ENCODE measurements at places on chromosomes 5 and 9.

DNA sequence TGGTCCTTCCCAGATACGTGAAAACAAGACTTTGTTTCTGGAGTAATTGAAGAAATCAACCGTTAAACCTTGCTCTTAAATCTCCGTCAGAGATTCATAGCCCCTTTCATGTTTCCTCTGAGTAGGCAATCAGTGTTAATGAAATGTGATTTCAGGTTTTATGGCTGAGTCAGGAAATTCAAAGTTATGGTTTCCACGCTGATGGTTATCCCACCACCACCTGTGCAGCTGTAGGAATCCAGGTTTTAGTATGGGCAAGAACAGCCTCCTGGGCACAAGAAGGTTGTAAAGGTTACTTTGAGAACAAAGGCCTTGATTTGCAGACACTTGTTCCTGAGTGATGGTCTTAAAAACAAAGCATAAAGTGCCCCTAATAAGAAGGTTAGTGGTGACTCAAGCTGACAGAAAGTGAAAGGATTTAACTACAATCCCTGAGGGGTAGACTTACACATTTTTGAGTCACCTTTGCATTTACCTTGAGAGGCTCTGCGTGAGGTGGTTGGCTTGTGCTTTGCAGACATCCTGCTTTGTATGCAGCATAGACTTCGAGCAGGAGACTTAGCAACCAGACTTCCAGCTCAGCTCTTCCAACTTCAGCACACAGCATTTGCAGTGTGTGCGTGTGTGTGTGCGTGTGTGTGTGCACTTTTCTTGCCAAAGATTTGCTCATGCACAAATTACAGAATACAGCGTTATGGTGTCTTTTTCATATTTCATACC lies 159.6 kb downstream of the TLE4 start:
- DNase-seq: no peak

- DNase-seq: peak; percentile 6
Observed at GRCh38 chr9:79289856-79290255, 281.9 kb upstream of the TLE4 start.

DNA sequence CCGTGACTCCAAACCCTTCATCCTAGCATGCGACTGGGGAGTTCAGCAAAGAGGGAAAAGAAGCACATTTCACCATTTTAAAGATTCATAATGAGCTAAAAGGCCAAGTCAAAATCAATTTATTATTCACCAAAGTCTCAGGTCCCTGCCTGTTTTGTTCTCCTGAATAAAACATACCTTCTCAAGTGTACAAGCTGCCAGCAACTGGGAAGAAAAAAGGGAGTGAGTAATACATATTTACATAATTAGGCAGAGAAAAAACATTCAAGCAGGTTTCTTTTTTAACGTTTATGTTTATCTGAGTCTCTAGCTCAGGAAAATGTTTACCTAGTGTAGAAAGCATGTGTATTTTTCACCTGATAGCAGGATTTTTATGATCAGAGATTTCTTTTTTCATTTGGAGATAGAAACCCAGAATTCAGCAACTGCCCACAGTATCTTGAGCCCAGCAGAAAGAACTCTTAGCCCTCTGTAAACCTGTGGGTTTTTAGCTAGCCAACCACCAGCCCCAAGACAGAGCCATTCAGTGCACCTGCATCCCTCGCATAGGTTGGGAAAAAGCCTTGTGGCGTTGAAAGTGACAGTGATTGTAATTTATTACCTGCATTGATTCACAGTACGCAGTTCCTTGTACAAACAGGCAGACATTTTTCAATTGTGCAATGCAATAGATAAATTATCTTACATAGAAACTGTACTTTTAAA lies 117.9 kb upstream of the GRIA1 start:
- DNase-seq: no peak

GRCh38 chr5:156473269-156473908 lies 146.4 kb downstream of the SGCD start:
- peak; percentile 66 for DNase-seq

- no peak for DNase-seq
Observed at GRCh38 chr9:104313396-104314110, 190.5 kb upstream of the OR13F1 start.

DNA sequence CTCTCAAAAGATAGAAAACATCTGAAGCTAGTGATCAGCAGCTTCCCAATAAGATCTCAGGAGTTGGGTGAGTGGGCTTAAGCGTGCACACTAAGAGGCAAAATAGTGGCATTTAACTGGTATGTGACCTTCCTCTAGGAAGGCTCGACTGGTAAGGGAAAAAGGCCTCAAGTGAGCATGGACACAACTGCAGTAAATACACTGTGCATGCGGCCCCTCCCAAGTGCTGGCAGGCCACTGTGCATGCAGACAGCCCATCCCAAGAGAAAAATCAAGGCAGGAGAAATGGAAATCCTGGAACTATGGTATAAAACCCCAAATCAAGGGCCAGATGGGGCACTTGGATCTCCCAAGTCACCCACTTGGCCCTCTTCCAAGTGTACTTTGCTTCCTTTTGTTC lies 112.7 kb downstream of the SMC2 start:
- no peak for DNase-seq

DNA sequence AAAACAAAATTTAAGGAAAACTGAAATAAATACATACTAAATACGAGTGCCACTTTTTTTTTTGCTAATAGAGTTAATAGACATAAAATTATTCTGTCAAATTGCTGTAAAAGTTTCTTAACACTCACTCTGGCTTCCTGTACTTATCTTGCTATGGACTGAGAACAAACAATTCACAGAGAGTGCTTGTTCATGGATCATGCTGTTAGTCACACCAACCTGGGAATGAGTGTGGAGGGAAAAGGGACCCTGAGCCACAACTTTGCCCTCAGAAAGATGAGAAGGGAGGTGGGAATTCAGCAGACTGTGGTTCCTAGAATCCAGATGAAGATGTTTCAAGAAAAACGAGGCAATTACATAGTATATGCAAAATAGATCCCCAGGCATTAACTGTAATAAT lies 246.9 kb downstream of the FBXL7 start:
- DNase-seq: peak; percentile 39

DNA sequence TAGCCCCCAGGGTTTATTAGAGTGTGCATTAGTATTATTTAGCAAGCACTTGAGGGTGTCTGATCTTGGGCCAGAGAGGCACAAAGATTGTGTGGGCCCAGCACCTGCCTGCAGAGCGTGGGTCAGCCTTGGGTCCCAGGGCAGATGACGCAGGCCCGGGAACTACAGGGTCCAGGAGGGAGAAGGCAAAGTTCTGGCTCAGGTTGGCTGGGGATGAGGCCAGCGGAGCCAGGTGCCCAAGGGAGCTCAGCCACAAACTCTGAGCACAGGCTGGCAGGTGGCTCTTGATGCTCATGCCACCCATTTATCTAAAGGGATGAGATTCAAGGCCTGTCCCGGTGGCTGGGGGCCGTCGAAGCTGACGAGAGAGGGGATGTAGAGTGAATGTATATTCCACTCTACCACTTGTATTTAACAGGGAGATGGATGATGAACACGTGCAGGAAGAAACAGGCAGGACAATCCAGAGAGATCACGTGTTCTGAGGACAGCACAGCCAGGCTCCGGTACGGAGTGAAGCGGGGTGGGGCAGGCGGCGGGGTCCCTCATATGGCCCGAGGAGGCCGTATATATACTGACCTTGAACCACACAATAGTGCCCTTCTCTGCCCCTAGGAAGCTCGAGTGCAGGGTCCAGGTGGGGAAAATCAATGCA lies 818 bp upstream of the OBP2A start:
- DNase-seq: no peak

Measured in IMR-90 (cell line).